ENCODE measurements at places on chromosomes 1 and 21.

DNA sequence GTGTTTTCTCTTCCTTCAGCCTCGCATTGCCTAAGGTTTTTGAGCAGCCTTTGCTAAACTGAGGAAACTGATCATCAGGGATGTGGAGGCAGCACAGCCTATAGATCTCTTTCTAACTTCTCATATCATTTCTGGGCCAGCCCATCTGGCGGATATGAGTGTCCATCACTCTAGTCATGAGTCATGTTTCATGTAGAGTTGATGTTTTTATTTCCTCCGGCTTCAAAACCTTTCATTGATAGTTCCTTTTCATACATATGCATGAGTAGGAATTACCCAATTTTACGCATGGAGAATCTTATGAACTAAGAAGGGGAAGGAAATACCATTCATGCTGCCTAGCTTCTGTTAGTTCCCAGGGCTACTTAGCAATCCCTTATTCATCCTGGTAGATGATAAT, 66.3 kb downstream of the SPATA46 start:
- no peak for DNase-seq

DNA sequence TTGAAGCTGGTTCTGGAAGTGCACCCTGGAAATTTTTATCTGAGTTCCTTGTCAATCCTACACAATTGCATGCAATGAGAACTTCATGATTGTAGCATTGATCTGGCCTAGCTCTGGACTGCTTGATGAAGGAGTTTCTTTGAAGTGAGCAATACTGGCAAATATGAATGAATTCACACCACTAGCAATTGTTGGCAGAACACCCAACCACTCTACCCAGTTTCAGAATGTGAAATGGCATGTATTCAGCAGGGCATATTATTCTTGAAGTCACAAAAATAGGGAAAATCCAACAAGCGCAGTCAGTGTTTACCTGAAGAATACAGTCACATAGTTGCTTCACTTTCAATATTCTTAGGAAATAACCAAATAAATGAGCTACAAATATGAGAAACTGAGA, 57.3 kb downstream of the RGS5 start:
- no peak for DNase-seq

DNA sequence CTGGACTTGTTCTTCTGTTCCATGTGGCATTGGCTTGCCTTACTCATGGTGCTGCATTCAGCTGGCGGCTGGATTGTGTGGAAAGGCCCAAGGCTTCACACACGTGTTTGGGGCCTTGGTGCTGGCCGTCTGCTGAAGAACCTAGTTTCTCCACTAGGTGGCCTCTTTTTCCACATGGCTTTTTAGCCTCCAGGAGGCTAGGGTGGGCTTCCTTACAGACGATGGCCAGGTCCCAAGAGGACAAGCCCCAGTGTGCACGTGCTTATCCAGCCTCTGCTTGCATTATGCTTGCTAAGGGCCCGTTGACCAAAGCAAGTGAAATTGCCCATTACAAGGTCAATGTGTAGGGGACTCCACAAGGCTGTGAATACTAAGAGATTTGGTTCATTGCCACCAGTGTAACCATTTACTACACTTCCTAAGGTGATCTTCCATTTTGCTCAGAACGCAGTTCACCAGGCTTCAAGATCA, 47.5 kb upstream of the FOXO6 start:
- DNase-seq, result no peak

- no peak for DNase-seq
Observed at GRCh38 chr1:173249349-173249748, 42.2 kb upstream of the TNFSF4 start.

DNA sequence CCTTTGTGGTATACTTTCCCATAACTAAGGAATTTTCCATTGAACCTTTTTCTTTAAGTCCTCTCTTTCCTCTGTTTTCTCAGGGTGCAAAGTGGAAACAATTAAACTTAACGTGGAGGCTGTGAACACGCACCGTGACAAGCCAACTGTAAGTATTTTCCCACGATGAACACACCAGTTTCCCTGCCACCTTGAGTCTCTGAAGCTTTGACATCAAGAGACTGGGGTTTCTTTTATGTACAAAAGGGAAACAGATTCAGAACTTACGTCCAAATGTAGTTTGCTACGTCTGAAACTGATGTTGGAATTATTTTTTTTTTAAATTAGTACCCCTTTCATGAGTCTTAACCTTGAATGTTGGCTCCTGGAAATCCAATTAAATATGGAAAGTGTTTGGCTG, 17.2 kb upstream of the C4BPB start:
- DNase-seq, result no peak

DNA sequence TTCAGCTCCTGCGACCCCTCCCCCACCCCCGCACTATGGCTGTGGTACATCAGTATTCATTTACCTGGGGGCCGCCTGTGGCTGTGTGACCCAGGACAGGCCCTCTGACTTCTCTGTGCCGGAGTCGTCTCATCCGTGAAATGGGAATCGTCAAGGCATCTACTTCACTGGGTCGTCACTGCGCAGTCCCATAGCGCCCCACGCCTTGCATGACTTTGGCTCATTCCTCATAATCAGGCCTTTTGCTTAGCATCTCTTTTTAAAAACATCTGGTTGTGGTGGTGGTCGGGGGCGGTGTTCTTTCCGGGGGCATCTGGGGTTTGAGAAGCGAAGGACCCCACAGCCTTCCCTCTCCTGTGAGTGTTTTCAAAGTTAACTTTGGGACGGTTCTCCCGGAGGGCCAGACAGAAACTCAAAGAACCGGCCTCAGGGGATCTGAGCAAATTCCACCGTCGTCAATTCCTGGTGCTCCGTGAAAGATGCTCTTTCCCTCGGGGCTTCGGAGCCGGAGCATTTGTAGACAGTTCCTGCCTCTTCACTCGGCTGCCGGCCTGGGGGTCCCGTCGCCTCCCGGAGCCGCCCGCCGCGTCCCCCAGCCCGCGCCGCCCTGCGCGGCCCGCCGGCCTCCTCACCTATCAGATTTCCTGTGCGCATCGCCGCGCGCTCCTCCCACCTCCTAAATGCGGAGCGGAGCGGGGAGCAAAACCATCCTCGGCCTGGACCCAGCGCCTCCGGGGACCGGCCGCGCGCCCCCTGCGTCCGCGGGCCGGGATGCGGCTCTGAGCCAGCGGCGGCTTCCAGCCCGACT, at the start of gene B3GALT5:
Gene B3GALT5 (plus strand): TSS at position 708 of the 808 bp plus-strand sequence. CDS start 47,620 bp downstream, outside the sequence.
- DNase-seq, result no peak

GRCh38 chr1:162695687-162696086, 63.4 kb downstream of the DDR2 start:
- no peak for DNase-seq

DNA sequence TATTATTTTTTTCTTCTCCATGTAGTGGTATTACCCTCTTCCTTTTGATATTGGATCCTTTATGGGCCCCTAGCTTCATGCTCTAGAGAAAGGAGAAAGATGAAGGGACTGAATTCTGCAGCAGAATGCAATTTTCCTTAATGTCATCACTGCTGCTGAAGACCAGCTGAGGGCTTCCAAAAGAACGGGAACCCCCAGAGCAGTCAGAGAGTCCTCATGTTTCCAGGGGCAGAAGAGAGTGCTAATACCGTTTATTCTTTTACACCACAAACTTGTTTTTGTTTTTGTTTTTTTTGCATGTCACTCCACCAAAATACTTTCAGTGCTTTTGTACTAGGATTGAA, 21.1 kb upstream of the TBX15 start:
- DNase-seq, result no peak

- no peak for DNase-seq
Observed at GRCh38 chr21:18155508-18156193, 89.0 kb upstream of the CHODL start.

GRCh38 chr1:179941454-179941853, 13.2 kb upstream of the CEP350 start:
- DNase-seq, result no peak

DNA sequence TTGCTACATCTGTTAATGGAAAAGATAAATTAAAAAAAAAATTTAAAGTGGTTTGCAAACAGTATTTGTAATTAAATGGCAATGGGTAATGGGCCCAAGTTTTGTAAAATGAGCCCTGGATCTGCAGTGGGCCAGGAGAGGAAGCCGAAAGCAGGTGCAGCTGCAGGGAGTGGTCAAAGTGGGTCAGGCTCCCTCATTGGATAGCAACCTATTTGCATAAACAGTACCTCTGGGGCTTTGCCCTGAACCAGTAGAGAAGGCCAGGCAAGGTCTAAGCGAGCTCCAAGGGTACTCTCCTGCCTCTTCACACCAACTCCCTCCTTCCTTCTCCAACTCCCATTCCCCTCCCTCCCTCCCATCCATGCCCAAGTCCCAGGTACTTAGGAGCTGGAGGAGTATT, 138.9 kb downstream of the HMGB4 start:
- no peak for DNase-seq

DNA sequence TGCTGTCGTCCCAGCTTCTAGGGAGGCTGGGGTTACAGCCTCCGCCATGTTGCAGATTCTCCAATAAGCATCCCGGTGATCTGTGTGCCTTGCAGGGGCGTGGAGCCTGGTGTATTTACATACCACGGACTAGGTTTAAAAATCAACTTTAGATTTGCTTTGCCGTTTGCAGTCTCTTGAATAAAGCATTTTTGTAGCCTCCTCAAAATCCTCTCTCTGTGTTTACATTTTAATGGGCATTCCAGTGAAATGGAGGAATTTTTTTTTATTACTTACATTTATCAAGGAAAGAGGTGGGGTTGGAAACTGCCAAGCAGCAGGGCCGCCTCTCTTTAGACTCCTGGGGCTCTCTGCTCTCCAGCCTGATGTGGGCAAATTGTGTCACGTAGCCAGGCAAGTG, 437.5 kb upstream of the VAMP3 start:
- DNase-seq, result no peak

DNA sequence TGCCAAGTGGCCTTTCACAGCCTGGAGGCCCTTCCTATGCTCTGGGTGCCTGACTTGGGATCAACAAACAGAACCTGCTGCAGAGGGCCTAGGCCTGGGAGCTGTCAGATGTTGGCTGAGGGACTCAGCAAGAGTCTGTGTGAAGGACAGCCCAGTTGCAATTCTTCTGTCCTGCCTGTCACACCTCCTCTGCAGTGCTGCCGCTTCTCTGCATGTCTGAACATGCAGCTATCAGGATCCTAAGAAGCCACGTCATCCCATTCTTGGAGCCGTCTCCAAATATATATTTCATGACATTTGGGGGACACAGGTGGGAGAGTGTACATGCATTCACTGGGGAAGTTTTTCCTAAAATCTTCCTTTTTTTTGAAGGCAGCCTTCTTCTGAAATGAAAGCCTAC, 8.6 kb downstream of the FCAMR start:
- no peak for DNase-seq

- no peak for DNase-seq
Observed at GRCh38 chr21:17738176-17738953, 80.8 kb downstream of the C21orf91 start.

DNA sequence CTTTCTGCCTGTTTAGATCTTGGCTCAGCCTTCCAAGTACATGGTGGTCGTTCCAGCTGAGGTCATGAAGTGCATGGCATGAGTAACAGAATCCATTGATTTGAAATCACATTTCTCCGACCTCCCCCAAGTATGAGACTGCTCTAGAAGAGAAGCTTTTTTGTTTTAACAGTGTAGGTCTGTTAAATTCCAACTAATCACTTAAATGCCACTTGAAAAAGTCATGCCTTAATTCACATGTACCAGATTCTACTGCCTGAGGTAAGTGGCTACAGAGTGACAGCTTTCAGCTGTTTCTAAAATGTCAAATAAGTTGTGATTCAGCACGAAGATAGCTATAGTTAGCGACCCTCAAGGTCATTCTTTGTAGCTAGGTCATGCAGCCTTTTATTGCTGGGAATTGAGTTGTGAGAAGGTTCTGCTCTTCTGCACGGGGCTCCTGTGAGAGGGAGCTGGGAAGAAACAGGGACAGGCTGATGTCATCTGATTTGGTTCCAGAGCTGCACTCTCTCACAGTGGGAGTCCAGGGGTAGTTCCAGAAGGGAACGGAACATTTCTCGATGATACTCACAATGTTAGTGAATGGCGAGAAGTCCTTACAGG, 112.7 kb downstream of the VPS13D start:
- no peak for DNase-seq

- no peak for DNase-seq
Observed at GRCh38 chr21:40936178-40936577, 89.2 kb upstream of the DSCAM start.

DNA sequence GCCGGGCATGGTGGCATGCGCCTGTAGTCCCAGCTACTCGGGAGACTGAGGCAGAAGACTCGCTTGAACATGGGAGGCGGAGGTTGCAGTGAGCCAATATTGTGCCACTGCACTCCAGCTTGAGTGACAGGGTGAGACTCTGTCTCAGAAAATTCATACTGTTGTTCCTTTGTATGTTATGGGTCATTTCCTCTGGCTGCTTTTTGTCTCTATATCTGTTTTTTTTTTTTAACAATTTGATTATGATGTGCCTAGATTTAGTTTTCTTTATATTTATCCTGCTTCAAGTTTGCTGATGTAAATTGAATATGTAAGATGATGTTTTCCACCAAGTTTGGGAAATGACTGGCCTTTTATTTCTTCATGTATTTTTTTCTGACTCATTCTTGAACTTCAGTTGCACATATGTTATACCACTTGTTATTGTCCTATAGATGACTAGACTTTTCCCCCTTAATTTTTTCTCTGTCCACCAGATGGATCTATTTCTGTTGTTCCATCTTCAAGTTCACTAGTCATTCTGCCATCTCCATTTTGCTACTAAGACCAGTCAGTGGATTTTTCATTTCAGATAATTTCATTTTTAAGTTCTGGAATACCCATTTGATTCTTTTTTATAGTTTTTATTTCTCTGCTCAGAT, 173.5 kb downstream of the GALNT2 start:
- no peak for DNase-seq

GRCh38 chr1:156149374-156150332, 3.7 kb upstream of the SEMA4A start:
- DNase-seq, result no peak

- no peak for DNase-seq
Observed at GRCh38 chr1:204725821-204726448, 40.4 kb upstream of the LRRN2 start.

GRCh38 chr1:79568411-79568810, 561.9 kb upstream of the ADGRL4 start:
- DNase-seq, result no peak

GRCh38 chr1:236514703-236515442, 8.9 kb upstream of the LGALS8 start:
- DNase-seq, result no peak

DNA sequence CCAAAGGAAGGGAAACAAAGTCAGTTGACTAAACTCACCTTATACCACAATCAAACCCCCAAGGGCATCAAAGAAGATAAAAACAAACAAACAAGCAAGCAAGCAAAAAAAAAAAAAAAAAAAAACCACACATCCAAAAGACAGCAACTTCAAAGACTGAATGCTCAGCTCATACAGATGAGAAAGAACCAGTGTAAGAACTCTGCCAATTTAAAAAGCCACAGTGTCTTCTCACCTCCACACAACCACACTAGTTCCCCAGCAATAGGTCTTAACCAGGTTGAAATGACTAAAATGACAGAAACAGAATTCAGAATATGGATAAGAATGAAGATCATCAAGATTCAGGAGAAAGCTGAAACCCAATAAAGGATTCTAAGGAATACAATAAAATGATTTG, 193.4 kb downstream of the FAF1 start:
- DNase-seq, result no peak

- DNase-seq, result no peak
Observed at GRCh38 chr21:37797403-37797802, 118.9 kb downstream of the KCNJ6 start.
